Stimulated activated CD4-positive, alpha-beta T cell treated with anti-CD3 and anti-CD28 coated beads, Interleukin-2, amount 100 ng/mL, for 48 hours (primary cell): ENCODE measurements at places on chromosomes 2 and 18.

- DNase-seq: no peak
Observed at GRCh38 chr18:12056034-12056883, 37.4 kb upstream of the ANKRD62 start.

- DNase-seq: no peak
Observed at GRCh38 chr2:85774126-85774978, 20.6 kb downstream of the ATOH8 start.

GRCh38 chr2:69791045-69791444, 38.4 kb upstream of the GMCL1 start:
- no peak for DNase-seq

- no peak for DNase-seq
Observed at GRCh38 chr2:230961091-230961491, 34.8 kb upstream of the SPATA3 start.

DNA sequence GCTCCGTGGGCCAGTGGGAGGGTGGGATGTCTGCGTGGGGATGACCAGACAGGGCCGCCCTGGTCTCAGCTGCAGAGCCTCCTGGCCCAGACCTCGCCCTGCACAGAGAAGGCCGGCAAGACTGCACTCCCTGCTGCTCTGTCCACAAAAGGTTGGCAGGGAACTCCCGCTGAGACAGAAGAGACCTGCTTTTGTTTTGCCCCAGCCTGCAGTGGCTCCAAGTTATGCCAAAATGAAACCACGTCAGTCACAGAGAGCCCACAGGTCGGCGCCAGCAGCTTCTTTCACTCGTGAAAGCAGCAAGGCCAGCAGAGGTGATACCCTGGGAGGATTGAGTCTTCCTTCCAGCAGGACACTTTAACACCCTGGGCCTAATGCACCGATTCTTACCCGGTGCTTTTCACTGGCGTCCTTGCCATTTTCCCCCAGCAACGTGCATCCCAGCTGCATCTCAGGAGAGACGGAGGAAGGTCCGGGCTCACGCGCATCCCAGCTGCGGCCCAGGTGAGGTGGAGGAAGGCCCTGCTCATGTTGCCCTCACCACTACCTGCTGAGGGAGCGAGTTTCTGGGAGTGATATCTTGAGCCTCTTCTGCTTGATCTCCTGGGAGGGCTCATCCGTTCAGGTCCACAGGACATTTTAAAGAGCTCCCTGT, 22.1 kb upstream of the CTDP1 start:
- DNase-seq: no peak

DNA sequence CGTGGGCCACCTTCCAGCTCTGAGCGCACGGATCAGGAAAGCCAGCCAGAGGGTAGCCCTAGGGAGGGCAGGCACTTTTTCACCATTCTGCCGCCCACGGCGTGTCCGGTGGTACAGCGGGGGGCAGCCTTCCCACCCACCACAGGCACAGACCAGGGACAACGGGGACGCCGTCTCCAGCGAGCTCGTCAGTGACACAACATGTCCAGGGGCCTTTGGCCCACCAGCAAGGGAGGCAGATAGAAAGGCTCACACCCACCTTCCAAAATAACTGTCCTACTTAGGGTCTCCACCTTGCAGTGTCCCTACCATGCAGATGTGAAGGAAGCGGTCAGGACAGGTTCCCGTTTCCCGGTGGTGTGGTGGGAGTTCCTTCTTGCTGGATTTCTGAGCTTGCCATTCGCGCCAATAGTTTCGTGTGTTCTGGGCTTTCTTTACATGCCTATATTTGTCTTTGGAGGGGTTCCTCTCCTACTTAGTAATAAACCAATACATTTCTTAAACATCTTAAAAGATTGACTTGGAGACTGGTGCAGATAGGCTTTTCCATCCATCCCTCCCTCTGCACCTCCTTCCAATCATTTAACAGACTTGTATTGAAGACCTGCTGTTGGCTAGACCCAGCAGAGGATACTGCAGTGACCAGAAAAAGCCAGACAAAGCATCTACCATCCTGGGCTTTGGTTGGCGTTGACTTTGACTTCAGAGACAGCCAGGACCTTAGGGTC, 872 bp downstream of the ASB1 start:
- DNase-seq: no peak

GRCh38 chr18:27604583-27604982, 419.5 kb upstream of the CHST9 start:
- DNase-seq: no peak

DNA sequence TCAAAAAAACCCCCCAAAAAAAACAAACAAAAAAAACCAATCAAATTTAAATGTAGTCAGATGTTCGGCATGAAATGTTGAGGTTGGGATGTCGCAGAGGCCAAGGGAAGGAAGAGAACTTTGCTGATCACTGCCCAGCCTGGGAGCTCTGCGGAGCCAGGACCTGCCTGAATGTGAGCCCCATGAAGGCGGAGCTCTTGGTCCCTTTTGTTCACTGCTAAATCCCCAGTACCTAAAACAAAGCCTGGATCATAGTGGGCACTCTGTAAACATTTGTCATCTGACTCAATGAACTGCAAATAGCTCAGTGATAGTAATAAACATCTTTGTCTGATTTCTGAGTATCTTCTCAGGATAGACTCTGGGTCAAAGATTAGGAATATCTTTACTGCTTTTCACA, 64.0 kb downstream of the NGEF start:
- no peak for DNase-seq

DNA sequence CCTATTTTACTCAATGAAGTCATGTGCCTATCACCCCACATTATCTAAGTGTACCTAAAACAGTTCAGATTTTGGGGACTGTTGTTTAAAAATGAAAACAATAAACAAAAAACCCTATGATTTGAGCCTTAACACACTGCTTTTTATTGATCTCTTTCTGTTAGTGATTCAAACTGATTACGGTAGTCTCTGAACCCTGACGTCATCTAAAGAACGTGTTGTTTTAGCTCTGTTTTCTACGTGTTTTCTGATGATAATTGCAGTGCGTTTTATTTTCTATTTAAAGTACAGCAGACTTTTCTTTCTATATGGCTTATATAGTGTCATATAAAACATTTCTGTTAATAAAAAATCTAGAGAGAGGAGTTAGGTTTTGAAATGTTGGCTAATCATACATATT, 93.9 kb upstream of the FAM237A start:
- DNase-seq: no peak

DNA sequence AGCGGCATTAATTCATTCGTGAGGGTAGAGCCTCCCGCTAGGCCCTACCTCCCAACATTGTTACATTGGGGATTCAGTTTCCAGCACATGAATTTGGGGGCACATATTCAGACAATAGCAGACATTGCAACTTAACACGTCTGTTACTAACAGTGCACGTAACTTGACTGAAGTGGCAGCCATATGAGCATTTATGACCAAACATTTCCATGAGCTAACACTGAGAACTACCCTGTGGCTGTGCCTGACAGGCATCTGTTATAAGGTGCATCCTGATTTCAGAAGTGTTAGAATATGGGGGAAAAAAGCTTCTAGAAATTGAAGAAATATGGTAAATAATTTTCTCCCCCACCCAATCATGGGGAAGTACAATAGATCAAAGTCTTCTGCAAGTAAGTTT, 24.5 kb downstream of the MALT1 start:
- no peak for DNase-seq

DNA sequence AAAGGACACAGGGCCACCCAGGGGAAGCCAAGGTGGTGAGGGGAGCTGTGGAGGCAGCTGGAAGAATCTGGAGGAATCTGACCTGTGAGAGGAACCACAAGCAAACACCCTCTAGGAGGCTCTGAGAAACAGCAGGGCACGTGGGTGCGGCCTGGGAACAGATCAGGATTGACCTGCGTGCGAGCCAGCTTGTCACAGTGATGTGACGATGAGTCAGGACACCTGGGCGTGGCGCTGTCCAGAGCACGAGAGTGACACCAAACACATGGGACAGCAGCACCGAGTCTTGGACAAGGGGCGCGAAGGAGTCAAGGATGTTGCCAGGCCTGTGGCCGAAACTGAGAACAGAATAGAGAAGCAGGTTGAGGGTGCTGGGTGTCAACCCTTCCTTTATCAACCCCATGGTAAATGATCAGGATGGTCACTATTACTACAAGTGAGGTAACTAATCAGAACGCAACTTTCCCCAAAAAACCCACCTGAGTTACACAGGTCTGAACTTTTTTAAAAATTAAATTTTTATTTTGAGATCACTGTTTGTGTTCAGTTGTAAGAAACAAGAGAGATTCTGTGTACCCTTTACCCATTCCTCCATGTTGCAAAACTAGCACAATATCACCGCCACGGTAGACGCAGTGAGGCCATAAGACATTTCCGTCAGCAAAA, 637 bp upstream of the SFT2D3 start:
- DNase-seq: peak; percentile 9

DNA sequence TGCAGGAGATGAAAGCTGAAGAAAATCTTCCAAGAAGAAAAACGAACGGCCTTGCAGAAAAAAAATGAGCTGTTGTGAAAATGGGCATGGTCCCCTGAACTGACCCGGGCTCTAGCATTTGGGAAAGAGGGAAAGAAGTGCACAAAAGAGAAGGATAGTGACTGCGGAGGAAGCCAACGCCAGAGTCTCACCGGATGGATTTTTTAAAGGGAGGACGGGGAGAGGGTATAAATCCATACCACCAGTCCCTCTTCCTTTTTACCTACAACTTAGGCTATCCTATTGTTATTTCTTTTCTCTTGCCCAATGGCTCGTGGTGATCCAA, 601 bp downstream of the WDR35 start:
- no peak for DNase-seq

DNA sequence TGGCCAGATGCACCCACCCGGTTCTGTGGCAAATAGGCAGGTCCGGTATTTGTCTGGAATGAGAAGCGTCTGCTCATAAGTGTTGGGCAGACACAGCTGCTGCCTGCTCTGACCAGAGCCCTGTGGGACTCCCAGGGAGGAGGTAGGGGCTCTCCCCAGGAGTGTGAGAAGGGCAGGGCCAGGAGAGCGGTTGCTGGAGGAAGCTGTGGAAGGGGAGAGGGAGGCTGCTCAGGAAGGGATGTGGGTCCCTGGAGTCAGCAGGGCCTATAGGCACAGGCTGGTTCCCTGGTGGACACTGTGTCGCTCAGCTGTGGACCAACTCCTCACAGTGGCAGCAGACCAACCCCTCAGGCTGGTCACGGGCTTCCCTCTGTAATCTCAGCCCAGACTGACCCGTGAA, 109.2 kb downstream of the DYSF start:
- no peak for DNase-seq

- DNase-seq: no peak
Observed at GRCh38 chr2:143000599-143000998, 123.1 kb downstream of the KYNU start.

GRCh38 chr2:47798631-47799030, 15.7 kb downstream of the MSH6 start:
- DNase-seq: no peak
